ENCODE measurements at places on chromosomes 3 and 15.

DNA sequence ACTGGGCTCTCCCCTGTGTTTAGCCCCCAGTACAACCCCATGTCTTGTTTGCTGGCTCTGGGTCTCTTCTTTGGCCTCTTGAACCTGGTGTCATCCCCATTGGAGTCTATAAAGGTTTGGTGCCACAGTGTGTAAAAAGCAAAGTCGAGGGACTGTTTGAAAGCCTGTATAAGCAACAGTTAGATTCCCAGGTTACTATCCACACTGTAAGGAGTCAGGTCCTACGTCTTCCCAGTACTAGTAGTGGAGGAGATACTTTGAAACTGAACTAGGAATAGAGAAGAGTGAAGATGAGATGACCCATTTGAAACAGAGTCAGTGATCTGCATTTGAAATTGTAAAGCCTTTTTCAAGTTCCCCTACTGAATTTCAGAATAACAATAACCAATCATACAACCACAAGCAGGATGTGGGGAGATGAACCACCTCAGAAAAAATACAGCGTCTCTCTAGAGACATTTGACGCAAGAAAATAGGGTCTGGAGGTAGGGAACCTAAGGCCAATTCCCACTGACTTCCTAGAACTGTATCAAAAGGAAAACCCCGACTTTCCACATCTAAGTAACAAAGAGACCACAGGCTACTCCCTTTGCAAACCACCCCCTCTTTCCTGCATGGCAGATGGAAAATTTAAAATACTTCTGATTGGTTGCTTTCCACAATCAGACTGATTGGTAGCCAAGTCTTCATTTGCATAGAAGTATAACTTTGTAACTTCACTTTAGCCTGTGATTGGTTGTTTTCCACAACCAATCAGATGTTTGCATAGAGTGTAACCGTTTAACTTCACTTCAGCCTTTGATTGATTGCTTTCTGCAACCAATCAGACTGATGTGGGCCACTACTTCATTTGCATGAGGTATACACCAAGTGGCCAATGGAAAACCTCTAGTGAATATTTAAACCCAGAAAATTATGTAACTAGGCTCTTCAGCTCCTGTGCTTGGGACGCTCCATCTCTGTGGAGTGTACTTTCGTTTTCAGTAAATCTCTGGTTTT is 49.9 kb upstream of the NEDD4 start:
- peak; percentile 27 for DNase-seq

DNA sequence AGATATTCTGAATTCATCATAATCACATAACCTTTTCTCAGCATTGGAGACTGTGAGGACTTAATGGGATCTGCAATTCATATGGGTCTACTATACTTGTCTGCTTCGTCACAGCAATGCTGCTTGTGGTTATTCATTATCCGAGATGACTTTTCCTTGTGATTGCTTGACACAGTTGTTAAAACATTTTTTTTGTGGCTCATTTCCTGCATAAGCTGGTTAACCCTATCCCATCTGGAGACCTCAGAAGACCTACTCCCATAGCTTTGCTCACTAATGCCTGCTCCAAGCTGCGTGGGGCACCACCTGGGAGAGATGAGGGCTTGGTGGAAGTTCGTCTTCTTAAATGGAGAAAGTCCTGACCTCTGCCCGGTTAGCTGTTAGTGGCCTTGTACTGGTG is 360.8 kb downstream of the CHST2 start:
- DNase-seq: no peak

DNA sequence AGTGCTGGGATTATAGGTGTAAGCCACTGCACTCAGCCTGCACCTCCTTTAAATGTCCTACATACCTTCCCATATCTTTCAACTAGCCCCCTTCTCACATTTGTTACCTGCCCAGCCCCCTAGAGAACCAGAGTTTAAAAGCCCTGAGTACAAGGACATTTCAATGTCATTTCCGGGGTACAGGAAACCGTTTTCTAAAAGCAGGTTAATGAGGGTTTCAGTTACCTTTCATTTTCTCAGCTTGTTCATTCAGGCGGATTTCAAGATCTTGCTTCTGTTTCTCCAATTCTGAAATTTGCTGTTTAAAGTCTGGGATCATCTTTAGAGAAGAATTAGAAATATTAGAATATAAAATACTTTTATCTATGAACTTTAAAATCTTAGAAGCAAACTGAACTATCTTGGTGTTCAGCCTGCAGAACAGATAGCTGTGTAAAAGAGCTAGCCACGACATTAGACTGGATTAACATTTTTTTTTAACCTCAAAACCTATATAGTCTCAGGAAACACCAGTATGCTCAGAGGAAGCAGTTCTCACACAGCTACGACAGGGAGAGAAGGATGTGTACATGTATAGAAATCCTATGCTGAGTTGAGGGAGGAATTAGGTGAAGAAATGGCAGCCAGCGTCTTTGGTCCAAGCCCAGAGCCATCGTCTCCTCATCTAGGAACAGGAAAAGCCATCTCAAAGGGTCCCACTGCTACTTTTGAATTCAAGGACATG is 29.9 kb upstream of the GNB5 start:
- no peak for DNase-seq

- DNase-seq: peak; percentile 34
These were observed 6.5 kb downstream of the DAG1 start for GRCh38 chr3:49476563-49476962.

DNA sequence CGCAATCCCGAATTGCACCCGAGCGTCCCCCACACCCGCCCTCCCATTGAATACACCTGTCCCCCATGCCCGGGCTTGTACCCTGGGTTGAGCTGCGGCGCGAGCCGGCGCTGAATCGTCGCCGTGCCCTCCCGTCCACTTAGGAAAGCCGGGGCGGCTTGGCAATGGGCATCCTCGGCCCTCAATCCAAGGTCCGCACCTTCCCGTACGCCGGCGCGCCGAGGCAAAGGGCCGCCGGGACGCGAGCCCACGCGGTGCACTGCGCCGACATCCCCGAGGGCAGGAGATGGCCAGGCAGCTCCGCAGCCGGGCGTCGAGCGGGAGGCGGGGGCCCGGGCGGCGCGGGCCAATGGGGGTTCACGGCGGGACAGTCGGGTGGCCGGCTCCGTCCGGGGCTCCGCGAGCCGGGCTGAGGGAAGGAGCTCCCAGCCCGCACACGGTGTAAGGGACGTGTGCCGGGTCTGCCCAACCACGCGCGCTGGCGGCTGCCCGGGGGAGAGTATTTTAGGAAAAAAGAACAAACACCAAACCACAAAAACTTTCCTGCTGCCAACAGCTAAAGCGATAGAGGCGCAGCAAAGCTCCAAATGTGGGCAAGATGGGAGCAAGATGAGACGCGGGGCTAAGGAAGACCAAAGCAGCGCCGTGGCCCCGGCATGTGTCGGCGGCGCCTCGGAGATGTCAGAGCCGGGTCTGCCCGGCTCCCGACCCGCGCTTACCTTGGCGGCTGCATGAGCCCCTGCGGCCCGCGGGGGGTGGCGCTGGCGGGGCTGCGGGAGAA is 621 bp downstream of the RGMA start:
- DNase-seq: no peak

DNA sequence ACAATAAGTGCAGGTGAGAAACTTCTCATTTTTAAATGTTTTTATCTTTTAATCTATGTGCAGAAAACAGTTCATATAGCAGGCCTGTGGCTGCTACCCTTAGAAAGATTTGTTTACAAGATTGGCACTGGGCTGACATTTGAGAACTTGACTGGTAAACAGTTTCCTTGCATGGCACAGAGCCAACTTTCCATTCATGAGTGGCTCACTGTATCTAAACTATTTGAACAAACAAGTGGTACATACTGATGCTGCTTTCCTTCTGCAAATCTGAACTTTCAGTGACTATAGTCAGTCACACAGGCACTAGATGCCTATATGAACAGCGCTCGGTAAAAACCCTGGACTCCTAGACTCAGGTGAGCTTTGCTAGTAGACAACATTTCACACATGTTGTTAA is 6.3 kb upstream of the GTPBP8 start:
- no peak for DNase-seq

GRCh38 chr15:62462721-62463120 is 297.6 kb upstream of the C2CD4B start:
- no peak for DNase-seq

GRCh38 chr15:55823191-55823670 is 80.3 kb upstream of the PRTG start:
- DNase-seq: no peak

- DNase-seq: no peak
These were observed 136.3 kb downstream of the DIPK2A start for GRCh38 chr3:144107923-144108322.

GRCh38 chr3:54888873-54889272 is 39.0 kb downstream of the LRTM1 start:
- no peak for DNase-seq

GRCh38 chr3:133137042-133137996 is 99.1 kb downstream of the TMEM108 start:
- no peak for DNase-seq

- no peak for DNase-seq
These were observed 117.3 kb upstream of the FLNB start for GRCh38 chr3:57890874-57891273.

DNA sequence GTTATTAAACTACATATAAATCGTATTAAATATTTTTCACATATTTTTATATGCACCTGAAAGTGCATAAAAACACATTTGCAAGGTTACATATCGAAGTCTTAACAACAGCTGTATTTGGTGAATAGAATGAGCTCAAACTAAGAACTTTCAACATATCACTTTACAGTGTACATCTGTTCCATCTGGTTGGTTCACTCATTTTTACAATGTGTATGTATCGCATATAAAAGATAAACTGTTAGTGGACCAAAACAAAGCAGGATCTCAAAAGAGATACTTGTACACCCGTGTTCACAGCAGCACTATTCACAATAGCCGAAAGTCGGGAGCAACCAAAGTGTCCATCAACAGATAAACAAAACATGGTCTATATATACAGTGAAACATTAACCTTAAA is 55.8 kb downstream of the TBL1XR1 start:
- DNase-seq: no peak

GRCh38 chr15:62249501-62249900 is 84.4 kb upstream of the C2CD4B start:
- DNase-seq: no peak

DNA sequence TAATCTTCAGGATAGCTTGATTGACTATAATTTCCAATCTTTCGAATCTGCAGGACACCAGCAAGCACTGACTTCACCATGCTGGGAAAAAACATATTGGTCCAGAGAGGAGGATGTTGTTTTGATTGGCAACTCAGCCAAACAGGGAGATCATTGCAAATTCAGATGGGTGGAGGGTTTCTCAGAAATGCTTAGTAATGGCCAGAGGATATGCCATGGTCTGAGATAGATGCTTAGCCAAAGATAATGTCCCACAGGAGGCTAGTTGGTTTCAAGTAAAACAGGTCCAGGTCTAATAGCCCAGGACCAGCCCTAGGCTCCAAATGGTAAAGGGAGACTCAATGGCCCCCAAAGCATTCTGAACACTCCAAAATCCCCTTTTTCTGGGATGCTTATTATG is 46.7 kb upstream of the CCDC80 start:
- DNase-seq: no peak

DNA sequence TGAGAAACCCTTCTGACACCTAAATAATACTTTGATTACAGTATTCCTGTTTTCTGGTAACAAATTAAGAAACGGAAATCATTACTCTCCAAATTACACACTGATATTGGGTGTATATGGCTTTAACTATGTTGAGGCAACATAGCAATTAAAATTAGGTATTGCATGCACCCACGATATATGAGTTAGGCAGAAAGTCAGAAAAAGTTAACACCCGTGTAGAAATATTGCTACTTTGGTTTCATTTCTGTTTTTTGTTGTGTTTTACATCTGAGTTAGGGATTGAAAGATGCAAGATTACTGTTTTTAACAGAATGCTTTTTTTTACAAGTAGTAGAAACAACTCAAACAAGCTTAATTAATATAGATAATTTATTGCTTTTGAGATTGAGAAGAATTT is 327.8 kb downstream of the GBE1 start:
- no peak for DNase-seq

DNA sequence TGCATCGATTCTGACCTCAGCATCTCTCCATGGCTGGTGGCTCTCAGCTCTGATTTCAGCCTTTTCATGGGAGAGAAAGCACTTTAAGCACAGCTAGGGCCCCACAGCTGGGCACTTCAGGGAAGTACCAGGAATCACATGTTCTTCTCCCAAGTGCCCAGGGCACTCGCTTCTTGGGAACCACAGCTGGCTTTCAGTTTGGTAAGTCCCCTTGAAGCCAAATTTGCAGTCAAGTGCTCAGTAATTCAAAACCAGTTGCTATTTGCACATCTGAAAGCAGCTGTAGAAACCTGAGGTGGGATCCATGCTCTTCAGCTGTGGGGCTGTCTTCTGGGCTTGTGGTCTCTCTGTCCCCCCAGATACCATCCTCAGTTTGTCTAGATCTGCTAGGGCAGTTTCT is 12.8 kb downstream of the GABRA5 start:
- DNase-seq: no peak

DNA sequence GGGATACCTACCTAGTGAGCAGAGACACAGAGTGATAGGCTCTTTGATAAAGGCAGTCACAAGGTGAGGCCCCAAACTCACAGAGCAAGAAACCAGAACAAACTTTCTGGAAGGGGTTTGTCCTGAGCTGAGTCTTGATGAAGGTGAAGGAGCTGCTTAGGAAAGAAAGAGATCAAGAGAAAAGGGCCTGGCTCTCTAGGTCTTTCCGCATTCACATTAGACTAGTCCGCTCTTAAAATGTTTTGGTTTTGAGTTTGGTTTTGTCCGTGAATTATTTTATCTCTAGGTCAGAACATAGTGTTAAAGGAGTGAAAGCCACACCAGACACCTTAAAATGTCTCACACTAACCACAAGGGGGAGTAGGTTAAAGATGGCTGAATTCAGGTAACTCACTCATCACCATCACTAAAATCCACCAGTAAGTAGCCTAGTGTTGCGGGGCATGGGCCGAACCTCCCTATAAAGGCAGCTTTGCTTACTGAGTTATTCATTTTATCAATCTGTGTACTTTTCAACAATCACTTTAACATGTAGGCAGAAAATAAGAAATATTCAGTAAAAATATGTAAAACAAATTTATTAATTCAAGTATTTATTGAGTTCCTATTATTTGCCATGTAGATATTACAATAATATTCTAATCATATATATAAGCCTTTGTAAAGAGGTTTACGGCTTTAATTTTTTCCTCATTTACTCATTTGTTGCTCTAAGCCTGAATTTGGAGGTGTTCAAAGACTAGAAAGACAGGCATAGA is 121.5 kb upstream of the TSC22D2 start:
- DNase-seq: peak; percentile 1

DNA sequence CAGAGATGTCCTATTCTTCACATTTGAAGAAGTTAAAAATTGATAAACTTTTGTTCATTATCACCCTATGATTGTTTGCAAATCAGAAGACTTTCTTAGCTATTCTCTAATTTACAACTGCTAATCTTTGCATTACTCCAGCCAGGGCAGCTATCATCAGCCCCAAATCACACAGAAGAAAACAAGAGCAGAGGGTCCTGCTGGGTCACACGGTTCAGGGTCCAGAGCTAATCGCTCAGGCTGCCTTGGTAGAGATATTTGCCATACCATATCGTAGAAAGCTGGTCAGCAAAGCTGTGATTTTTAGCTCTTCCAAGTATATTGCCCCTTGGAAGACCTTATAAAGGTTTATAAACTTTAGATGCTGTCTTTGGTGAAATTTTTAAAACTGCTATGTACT is 181.4 kb downstream of the MAGI1 start:
- DNase-seq: no peak

- DNase-seq: no peak
These were observed 69.7 kb downstream of the RPLP1 start for GRCh38 chr15:69522361-69522760.
